ENCODE measurements at places on chromosomes 2 and 18.

- no peak for DNase-seq
These were observed 557.6 kb upstream of the FANCL start for GRCh38 chr2:58798676-58799208.

GRCh38 chr2:152627351-152627957 is 89.8 kb downstream of the PRPF40A start:
- no peak for DNase-seq

- DNase-seq = no peak
These were observed 21.2 kb downstream of the GORASP2 start for GRCh38 chr2:170950221-170950761.

- no peak for DNase-seq
These were observed 50.7 kb upstream of the LINC00305 start for GRCh38 chr18:64199581-64199980.

GRCh38 chr2:233436691-233437438 is 82.6 kb downstream of the DGKD start:
- DNase-seq = no peak

GRCh38 chr18:4251873-4252272 is 203.2 kb downstream of the DLGAP1 start:
- no peak for DNase-seq

DNA sequence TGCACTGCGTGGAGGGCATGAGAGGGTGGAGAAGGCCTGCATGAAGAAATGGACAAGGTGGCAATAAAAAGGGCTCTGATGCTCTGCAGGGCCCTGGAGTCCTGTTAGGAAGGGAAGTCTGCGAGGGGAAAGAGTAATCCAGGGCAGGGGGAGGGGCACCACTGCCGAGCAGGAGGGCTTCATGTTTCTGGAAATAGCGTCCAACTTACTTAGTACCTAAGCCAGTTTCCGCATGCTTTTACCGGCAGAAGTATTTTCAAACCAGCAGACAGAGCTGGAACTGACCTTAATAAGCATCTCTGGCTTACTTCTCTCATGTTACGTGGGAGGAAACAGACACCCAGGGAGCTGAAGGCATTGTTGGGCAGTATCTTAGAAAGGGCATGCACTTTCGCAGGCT is 156.7 kb downstream of the GALNT14 start:
- no peak for DNase-seq

Measured in CD4-positive, alpha-beta T cell treated with Interleukin-4 for 1 hour (primary cell).